ENCODE measurements at places on chromosomes 7 and 10. TPM values are rescaled to one million over a fixed set of nuclear protein-coding genes. Genes with fewer than 3 reads are reported as not detected.
A peak's percentile ranks its signal among the peaks of the same experiment; 100 is the strongest.

DNA sequence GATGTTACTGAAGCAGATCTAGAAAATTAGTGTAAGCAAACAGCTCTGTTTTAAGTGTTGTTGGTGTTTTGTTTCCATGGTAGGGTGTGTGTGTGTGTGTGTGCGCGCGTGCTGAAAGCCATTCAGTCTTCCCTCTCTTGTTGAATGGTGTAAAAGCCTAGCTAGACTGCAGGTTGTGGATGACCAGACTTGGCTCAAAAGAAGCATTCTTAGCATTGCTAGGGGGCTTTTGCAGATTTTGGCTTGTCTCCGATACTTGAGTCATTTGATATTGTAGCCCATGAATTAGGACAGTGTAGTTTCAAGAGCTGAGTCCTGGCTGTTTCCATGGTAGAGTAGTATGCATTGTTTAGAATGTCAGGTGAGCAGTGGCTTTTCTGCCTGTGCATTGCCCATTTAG is 99.1 kb downstream of the SND1 start:
- DNase-seq: no peak

The CTAGE4 gene
- total RNA-seq: 9.8 TPM

DNA sequence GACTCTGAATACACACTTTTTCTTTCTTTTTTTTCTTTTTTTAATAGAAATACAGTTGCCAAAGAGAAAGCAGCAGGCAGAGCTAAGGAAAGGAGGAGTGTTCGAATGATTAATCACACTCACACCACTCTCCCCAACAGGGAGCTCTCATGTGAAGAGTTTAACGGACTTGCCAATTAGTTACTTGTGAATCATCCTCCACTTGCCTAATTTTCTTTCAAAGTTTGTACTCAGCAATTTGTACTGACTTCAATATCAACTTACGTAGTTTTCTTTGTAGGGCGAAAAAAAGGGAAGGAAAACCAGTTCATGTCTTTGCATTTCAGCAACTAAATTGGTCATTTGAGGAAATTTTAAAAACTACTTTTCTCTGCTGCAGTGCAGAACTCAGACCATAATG is 109.2 kb downstream of the PIP4K2A start:
- DNase-seq: no peak

GRCh38 chr10:132957981-132958882 is 15.9 kb upstream of the CFAP46 start:
- no peak for DNase-seq

DNA sequence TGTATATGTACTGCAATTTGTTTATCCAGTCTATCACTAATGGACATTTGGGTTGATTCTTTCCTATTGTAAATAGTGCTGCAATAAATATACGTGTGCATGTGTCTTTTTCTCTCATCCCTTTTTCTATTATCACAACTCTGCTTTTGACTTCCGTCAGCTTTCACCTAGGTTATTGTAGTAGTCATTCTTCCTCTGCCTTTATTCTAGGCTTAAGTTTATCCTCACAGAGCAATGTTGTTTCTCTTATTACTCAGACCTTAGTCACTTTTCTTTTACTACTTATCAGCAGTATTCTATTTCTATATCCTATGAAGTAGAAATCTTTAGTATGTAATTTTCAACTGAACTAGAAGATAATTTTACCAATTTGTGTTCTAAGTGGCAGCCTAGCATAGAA is 175.3 kb upstream of the SEMA3E start:
- DNase-seq: no peak

- no peak for DNase-seq
These were observed 145.7 kb downstream of the PRPF18 start for GRCh38 chr10:13732465-13732881.

GRCh38 chr7:158809596-158809995 is 19.7 kb downstream of the ESYT2 start:
- no peak for DNase-seq

- DNase-seq: no peak
These were observed 347.7 kb downstream of the POM121L12 start for GRCh38 chr7:53383131-53383530.

The HTR5A gene
- total RNA-seq: not detected

DNA sequence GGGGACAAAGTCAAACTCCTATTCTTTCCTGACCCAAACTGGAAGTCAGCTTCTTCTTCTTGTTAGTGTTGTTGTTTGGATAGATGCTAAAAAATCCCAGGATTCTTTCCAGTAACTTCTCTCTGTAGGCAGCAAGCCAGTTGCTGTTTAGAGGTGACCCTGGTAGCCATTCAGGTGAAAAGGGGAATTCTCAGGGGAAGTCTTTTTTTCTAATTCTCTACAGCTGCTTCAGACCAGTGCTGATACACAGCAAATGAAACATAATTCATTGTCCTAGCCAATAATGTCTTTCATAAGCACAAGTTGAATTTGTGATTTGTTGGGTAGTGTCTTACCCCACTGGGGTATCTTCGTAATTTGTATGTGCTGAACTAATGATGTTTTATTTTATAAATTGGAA is 357.3 kb downstream of the BBS9 start:
- no peak for DNase-seq

GRCh38 chr7:40324914-40325313 is 190.1 kb downstream of the SUGCT start:
- no peak for DNase-seq

GRCh38 chr10:86779220-86780017 is 23.0 kb downstream of the BMPR1A start:
- no peak for DNase-seq

GRCh38 chr10:14736043-14736442 is 38.7 kb downstream of the FAM107B start:
- no peak for DNase-seq

DNA sequence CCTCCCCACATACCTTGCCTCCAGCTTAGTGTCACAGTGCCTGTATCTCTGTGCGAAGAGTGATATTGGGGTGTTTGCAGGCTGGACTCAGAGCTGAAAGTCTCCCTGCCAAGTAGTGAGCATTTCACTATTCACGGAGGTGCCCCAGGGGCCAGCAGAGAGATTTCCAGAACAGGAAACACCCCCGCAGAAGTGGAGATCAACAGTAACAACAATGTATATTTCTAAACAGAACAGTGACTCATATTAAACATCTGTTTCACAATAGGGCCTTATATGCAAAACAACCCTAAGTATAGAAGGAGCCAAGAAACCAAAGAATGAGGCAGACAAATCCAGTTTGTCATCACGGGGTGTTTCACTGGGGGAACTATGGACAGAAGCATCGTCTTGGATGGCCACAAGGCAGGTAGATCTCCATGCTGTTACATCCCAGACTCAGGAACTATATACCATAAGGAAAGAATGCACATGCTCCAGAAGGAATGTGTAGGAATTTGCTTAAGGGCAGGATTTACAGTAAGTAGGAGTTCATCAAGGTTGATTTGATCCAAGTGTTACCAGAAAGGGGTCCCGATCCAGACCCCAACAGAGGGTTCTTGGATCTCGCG is 29.3 kb upstream of the CCL24 start:
- DNase-seq: no peak

DNA sequence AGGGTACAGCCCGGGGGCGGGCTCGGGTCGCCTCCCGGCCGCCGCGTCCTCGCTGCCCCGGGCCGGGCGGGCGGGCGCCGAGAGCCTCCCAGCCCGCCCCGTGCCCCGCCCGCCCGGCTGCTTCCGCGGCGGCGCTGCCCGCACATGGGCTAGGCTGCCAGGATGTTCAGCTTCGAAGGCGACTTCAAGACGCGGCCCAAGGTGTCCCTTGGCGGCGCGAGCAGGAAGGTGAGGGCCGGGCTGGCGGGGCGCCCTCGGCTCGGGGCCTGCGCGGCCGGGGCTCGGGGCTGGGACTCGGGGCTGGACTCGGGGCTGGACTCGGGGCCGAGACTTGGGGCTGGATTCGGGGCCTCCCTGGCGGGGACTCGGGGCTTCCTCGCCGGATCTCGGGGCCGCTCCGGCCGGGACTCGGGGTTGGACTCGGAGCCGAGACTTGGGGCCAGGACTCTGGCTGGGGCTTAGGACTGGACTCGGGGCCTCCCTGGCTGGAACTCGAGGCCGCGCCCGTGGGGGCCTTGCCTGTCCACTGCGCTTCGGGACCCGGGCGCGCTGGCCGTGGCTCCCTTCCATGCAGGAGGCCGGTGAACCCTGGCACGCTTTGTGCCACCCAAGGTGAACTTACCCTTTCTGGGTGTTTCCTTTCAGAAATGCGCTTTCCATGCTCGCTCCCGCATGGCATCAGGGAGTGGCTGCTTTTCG is 534 bp downstream of the UBE3C start:
- DNase-seq: no peak

- DNase-seq: no peak
These were observed 37.9 kb downstream of the ZNF138 start for GRCh38 chr7:64832136-64832535.

- DNase-seq: no peak
These were observed 325.8 kb upstream of the LRGUK start for GRCh38 chr7:133801341-133801740.

DNA sequence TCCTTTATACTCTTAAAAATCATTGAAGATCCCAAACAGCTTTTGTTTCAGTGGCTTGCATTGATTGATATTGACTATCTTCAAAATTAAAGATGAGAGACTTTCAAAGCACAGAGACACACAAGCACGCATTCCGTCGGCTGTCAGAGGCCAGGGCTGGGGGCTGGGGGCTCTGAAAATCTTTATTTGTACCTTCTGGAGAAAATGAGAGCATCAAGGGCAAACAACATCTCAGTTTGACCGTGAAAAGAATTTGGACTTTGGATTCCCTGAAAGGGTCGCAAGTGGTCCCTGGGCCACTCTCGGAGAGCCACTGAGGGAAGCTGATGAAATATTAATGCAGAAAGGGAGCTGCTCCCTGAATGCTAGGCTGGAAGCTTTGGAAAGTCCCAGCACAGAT is 96.4 kb downstream of the CHST15 start:
- no peak for DNase-seq

- no peak for DNase-seq
These were observed 11.5 kb upstream of the GRIFIN start for GRCh38 chr7:2487586-2488271.

The TAS2R3 gene
- total RNA-seq: 0.59 TPM

GRCh38 chr7:7820939-7821338 is 102.5 kb upstream of the RPA3 start:
- DNase-seq: no peak

- DNase-seq: no peak
These were observed 56.5 kb downstream of the SHTN1 start for GRCh38 chr10:116948530-116948870.

DNA sequence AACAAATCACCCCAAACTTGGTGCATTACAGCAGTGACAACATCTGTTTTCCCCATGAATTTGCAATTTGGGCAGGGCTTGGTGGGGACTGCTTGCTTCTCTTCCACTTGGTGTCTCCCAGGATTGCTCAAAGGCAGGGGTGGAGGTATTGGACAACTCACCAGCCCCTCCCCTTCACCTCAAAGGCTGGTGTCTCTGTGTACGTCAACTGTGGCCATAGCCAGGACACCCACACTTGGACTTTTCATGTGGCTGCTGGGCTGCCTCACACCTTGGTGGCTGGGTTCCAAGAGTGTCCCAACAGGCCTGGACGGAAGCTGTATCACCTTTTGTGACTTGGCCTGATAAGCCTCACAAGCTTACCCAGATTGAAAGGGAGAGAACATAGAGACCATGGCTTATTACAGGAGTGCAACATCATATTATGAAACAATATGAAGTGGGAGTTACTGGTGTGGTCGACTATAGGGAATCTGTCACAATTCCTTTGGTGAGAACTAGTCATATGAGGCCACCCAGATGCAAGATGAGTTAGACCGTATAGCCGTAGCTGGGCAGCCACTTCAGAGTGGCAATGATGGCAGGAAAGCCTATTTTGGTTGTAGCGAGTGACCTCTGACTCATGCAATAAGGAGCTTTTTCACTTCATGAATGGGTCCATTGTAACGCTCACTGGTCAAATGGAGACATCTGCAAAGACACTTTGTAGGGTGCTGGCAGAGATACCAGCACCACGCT is 187.6 kb upstream of the ITGB1 start:
- DNase-seq: no peak

GRCh38 chr7:27680610-27681009 is 17.9 kb upstream of the HIBADH start:
- no peak for DNase-seq

The LOXL4 gene
- 0.13 TPM for total RNA-seq

GRCh38 chr7:19772841-19773760 is at the start of gene TMEM196:
TSS of gene TMEM196 (minus strand) at chr7:19773617. CDS start at chr7:19772696, 921 bp downstream.
- peak; percentile 33 for DNase-seq

DNA sequence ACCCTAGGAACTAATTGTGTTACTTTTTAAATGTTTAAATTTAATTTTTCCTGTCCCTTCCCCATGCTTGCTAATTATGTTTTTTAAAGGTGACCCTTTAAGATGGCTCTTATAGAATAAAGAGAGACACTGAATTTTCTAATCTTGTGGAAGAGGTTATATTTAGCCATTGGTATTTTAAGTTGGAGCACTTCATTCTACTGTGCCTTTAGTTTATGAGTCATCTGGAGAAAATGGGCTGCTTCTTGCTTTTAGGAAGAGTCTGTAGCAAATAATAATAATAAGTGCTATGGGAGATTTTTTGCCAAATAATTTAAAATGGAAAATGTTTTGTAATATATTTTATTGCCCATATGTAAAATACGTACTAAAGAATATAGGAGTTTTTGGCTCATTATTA is 139.7 kb downstream of the ADK start:
- DNase-seq: no peak

The LRIT1 gene
- not detected for total RNA-seq

- no peak for DNase-seq
These were observed 656.5 kb downstream of the SDK1 start for GRCh38 chr7:3957472-3958108.

GRCh38 chr10:4296161-4296560 is 511.2 kb upstream of the KLF6 start:
- no peak for DNase-seq

- DNase-seq: no peak
These were observed 31.4 kb downstream of the LRMDA start for GRCh38 chr10:75462865-75463264.

The CTNNA3 gene
- total RNA-seq: 1.5 TPM

The AKR1D1 gene
- not detected for total RNA-seq

GRCh38 chr10:1230592-1231275 is 174.5 kb downstream of the WDR37 start:
- DNase-seq: no peak

The CPN1 gene
- total RNA-seq: 0.15 TPM

DNA sequence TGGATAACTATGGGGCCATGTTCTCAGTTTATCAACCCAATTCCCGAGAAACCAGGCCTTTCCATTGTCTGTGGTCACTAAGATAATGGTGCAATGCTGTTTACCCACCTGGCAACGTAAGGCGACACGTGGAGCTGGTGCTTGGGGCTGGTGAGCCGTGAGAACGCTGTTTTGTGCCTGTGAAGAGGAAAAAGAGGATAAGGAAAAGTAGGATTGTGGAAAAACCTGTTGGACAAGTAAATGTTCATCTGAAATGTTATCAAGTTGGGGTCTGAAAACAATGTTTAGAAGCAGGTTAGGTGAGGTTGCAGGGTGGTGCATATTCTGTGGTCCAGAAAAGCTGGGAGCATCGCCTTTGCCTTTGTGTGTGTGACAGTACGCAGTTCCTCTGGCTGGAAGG is 88.5 kb downstream of the PPP1R17 start:
- no peak for DNase-seq

GRCh38 chr10:86813101-86813500 is 56.7 kb downstream of the BMPR1A start:
- DNase-seq: no peak

- DNase-seq: no peak
These were observed 459.0 kb downstream of the SH2D4B start for GRCh38 chr10:80996615-80997193.

GRCh38 chr7:47344171-47344955 is 237.5 kb downstream of the TNS3 start:
- no peak for DNase-seq

- no peak for DNase-seq
These were observed 76.8 kb upstream of the PRKG1 start for GRCh38 chr10:50997461-50997860.

- DNase-seq: no peak
These were observed 32.0 kb downstream of the C10orf53 start for GRCh38 chr10:49711481-49711880.

Data from H1 (cell line).